Myometrial cell (primary cell): ENCODE measurements at places on chromosomes 5 and 9. TPM values are rescaled to one million over a fixed set of nuclear protein-coding genes. Genes with fewer than 3 reads are reported as not detected.

Gene ARHGEF39
- total RNA-seq = 4.1 and 8.4 TPM in 2 replicates

Gene OR13J1
- not detected in 2 replicates for total RNA-seq

Gene PCDHB8
- total RNA-seq = not detected in 2 replicates

Gene C7
- 1.4 and 2.8 TPM in 2 replicates for total RNA-seq

Gene GADD45G
- total RNA-seq = 0.18 TPM in 1 of 2 replicates, not detected in the other

Gene LCN12
- not detected in 2 replicates for total RNA-seq

Gene DHX29
- total RNA-seq = 26.8 and 33.0 TPM in 2 replicates

Gene SAXO1
- total RNA-seq = not detected in 2 replicates

Gene LOX
- 73.8 and 87.9 TPM in 2 replicates for total RNA-seq

Gene PFN3
- not detected in 2 replicates for total RNA-seq

Gene DRD1
- not detected in 2 replicates for total RNA-seq

Gene IL9
- total RNA-seq = not detected in 2 replicates

Gene STXBP1
- 28.8 and 77.8 TPM in 2 replicates for total RNA-seq

Gene CCL21
- total RNA-seq = not detected in 2 replicates

Gene C8G
- not detected in 2 replicates for total RNA-seq

Gene PAPPA
- total RNA-seq = 5.5 and 7.3 TPM in 2 replicates

Gene TMEM38B
- total RNA-seq = 8.0 and 8.4 TPM in 2 replicates
